Activated CD4-positive, CD25-positive, alpha-beta regulatory T cell (primary cell): ENCODE measurements at places on chromosomes 3 and 15.

DNA sequence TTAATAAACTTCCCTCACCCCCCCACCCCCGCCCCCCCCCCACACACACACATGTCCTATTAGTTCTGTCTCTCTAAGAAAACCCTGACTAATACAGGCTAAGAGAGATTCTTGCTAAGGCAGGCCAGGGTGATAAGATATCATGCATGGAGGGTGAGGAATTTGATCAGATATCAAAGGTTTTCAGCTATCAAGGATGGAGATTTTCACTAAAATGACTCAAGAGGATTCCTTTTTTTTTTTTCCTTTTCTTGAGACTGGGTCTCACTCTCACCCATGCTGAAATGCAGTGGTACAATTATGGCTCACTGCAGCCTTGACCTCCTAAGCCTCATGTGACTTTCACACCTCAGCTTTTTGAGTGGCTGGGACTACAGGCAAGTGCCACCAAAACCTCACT lies 14.9 kb upstream of the SENP7 start:
- DNase-seq, result no peak

GRCh38 chr3:26099692-26100091 lies 309.8 kb downstream of the OXSM start:
- DNase-seq, result no peak

DNA sequence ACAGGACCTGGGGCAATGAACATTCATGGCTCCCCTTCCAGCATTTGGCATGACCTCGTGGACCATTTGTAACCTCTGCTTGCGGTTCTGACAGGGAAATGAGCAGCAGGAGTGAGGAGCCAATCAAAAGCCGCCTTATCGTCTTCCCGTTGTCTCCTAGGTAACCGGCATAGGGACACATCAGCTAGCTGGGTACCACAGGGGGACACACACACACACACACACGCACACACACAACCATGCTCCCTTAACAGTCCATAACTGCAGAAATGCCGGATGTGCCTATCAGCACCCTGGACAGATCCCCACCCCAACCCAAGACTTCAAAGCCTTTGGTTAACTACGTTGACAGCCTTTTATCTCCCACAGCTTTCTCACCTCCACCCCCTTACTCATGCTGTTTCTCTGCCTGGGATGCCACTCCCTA lies 53.4 kb upstream of the CCDC174 start:
- DNase-seq, result no peak

DNA sequence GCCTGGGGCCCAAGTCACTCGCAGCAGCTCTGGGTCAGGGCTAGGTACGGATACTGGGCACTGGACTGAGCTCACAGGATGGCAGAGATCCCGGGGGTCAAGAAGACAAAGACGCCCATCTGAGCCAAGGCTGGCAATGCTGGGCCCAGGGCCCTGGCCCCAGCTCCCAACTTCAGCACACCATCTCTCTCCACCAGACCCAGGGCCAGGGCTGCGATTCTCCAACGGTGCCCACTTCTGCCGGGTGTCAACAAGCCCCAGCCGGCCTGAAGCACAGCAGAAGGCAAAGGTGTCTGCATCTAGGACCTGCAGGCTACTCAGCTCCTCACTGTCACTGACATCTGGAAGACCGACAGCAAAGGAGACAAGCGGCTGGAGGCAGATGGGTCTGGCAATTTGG lies 8.6 kb downstream of the WDR73 start:
- DNase-seq, result no peak

DNA sequence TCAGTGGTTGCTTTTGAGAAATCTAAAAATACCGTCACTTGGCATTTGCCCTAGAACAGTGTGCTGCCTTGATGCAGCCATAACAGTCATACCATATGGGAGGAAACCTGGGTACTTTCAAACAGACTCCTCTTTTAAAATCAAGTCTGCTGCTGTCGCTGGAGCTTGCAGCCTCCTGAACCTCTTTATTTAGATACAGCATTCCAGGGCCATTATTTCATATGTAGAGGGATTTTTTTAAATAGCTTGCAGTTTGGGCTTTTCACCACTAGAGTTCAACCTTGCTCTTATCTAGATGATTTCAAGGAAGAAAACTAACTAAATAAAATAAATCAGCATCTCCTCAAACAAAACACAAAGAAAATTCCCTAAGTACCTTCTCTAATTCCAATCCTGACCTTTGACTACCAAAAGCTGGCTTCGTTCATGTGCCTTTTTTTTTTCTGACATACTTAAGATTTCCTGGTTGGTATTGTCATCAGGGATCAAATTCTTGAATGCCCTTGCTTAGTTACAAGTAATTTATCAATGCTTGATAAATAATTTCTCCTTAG lies 111.6 kb downstream of the KBTBD8 start:
- no peak for DNase-seq

- no peak for DNase-seq
These were observed 28.3 kb upstream of the HERC1 start for GRCh38 chr15:63861946-63862517.

GRCh38 chr3:48409291-48410201 lies 20.3 kb downstream of the PLXNB1 start:
- no peak for DNase-seq

DNA sequence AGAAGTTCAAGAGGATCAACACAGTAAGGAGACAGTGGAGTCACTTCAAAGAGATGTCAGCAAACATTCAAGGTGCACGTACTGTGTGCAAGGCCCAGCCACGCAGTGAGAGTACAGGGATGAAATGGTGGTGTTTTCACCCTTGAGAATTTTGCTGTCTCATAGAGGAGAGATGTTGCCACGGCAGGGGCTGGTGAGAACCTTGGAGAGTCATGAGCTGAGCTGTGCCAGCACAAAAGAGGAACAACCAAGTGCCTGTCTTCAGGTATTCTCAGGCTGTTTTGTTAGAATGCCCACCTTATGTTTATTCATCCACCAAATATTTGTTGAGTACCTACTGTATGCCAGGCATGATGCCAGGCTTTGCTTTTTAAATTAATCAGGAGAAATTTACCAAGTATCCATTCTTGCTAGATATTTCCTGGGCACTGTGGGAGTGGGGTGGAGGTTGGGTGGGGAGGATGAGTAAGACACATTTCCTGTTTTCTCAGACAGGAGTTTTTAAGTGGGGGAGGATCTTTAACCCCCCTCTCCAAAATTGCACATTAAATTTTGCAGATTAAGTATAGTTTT lies 72.6 kb downstream of the SLC6A11 start:
- no peak for DNase-seq

DNA sequence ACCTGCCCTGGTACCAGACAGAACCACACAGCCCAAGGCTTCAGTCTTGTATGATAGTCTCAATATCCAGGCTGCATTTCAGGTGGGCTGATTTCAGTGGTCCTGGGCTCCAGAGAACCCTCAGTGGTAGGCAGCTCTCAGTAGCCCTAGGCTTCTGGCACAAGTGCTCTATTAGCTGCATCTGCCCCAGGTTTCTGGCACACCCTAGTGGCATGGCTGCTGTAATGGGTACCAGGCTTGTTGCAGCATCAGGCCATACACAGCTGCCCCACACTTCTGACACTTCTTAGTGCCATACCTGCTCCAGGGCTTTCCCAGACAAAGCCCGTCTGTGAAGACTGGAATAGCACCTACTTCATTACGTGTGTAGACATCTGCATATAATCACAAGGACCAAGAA lies 1062.2 kb upstream of the EPHA6 start:
- no peak for DNase-seq

DNA sequence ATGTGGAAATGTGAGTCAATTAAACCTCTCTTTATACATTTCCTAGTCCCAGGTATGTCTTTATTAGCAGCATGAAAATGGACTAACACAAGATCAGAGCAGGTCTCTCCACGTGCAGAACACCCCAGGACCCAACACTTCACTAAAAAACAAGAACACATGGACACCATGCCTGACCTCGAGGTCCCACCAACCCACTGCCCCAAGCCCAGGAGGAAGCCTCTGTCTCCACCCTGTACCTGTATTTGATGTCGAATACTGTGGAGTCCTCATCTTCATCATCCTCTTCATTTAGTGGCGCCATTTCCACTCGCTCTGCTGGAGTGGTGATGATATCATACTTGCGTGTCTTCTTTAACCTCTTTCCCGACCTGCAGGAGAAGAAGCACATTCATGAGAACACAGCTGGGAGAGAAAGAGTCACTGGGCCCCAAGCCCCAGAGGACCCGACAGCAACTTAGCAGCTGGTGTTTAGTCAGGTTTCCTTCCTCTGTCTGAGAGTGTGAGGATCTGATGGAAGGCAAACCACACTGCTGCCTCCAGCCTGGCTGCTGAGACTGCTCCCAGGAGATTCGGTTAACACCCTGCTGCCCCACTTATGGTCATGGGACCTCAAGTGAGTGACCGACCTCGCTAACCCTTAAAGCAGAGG lies 25.5 kb downstream of the FAM174B start:
- no peak for DNase-seq

DNA sequence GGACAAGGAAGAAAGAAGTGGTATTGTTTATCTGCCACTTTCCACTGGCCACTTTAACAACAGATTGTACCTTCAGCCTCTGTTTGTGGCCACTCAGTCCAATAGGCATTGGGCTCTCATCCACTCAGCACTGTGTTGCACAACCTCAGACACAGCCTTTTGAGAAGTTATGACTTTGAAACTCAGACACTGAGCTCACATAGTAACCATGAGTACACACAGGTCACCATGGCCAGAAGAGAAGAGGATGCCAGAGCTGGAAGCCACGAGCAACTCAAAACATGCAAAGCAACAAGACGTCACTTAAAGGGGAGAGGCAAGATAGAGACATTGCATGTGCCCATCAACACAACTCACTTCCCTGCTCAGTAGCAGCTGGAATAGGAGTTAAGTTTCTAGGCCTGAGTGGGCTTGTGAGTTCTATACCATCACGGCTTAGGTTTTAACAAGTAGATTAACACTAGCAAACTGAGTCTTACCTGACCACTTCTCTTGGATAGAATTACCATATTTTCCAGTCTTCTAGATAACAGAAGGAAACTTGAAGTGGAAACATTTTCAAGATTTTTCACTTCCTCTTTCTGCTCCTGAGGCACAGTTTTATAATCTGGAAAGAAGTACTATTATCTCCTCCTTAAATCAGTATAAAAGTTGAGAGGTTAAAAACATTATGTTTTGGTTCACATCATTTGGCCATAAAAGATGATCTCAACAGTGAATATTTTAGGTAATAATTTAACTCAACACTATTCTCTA lies 103.5 kb downstream of the IMPG2 start:
- no peak for DNase-seq

GRCh38 chr15:78637776-78638435 lies 3.1 kb downstream of the CHRNB4 start:
- DNase-seq, result no peak

- no peak for DNase-seq
These were observed 88.0 kb downstream of the PEX5L start for GRCh38 chr3:179948740-179949139.

GRCh38 chr3:138011722-138012121 lies 1.8 kb downstream of the CLDN18 start:
- DNase-seq, result no peak

DNA sequence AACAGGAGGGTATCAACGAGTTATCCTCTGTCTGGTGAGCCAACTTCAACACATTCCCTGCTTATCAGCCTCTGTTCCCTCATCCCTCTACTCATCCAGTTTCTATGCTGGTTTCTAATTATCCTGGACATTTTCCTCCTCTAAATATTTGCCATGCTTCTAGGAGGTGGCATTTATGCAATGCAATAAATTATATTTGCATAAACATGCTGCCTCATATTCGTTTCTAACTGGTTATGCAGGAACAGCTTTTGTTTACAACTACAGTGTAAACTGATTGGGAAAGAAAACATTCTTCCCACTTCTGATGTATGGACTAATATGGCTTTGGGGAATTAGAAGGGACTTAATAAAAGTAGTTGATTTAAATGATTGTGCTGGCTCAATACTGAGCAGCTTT lies 122.3 kb downstream of the TFG start:
- DNase-seq, result no peak

DNA sequence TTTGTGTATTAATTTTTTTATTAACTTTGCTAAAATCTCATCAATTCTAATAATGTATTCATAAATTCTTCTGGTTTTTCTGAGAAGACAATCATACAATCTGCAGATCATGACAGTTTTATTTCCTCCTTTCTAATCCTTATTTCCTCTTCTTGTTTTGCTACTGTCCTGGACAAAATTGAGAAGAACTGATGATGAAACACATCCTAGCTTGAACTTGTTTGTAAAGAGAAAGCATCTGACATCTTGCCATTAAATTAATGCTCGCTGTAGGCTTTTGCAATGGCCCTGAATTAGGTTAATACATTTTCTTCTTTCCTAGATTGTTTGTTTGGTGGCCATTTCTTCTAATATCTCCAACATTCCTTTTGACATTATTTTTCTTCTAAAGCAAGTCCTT lies 110.9 kb upstream of the TPM1 start:
- DNase-seq, result no peak

- DNase-seq, result no peak
These were observed 22.4 kb upstream of the ABHD10 start for GRCh38 chr3:111956449-111956848.

GRCh38 chr3:173709026-173709425 lies 311.5 kb downstream of the NLGN1 start:
- no peak for DNase-seq

DNA sequence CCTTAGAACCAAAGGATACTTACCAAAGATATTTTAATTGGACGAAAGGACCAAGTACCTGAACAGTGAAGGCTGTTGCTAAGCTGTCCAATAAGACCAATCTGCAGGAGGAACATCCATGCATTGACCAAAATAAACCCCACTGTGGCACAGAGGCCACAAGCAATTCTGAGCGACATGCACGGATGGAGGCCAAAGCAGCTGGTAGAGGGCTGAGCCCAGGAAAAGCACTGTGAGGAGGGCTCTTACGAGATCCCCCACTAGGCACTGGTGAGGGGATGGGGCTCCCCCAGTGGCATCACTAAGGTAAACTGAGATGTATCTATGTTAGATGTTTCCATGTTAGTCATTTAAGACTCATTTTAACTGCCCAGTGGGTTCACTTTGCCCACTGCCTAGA lies 720.2 kb upstream of the LMCD1 start:
- no peak for DNase-seq

DNA sequence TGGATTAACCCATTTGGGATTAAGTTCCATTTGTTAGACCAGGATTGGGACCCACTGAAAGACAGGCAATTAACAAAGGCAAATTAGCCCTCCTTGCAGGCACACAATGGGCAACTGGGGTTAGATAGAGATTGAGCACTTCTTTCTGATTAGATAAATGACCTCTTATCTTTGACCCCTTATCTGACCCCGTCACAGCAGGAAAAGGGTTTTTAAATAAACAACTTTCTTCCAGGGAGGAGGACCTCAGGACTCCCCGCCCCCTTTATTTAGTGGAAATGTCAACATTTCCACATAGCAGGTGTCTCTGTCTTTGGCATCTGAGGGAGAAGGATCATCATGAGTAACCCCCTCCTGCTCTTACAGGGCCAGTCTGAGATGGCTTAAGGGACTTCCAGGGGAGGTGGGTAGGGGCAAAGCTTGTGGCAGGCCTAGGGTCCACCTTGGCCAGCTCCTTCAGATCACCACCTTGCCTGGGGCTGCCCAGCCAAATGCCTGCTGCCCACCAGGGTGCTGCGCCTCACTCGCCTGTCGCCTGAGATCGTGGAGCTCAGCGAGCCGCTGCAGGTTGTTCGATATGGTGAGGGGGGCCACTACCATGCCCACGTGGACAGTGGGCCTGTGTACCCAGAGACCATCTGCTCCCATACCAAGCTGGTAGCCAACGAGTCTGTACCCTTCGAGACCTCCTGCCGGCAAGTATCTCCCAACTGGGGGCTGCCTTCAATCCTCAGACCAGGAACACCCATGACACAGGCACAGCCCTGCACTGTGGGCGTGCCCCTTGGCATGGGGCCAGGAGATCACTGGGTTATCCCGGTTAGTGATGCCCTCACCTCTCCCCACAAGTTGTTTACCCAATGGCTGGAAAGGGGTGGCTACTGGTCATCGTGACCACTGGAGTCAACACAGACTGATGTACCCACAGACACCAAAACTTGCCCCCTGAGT lies 2.6 kb upstream of the WDR6 start:
- DNase-seq, result no peak
